ENCODE measurements at places on chromosomes 6 and 20.
A peak's percentile ranks its signal among the peaks of the same experiment; 100 is the strongest.

GRCh38 chr6:143647191-143647590, 30.6 kb upstream of the PHACTR2 start:
- DNase-seq: no peak

- no peak for DNase-seq
Measured at GRCh38 chr6:139308286-139308916, 16.6 kb upstream of the TXLNB start.

GRCh38 chr6:2684103-2684749, 66.5 kb downstream of the MYLK4 start:
- DNase-seq: no peak

GRCh38 chr6:2081155-2082138, 164.0 kb downstream of the GMDS start:
- peak; percentile 43 for DNase-seq

DNA sequence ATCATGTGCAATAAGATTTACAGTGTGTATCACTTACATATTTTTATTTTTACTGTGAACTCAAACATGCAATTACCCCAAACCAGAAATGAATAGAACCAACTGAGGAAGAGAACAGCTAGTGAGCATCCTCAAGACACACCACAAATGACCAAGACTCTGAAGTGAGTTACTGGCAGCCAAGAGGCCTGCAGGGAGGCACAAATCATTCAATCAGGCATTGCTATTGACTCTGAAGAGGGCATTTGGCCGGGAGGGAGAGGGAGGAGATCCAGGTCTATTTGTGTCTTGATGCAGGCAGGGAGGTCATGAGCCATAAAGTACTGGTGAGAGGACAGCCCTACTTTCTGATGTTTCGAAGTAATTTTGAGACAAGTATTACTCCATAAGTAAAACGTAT, 257.7 kb downstream of the BCKDHB start:
- DNase-seq: no peak

- DNase-seq: no peak
Measured at GRCh38 chr6:28988536-28989311, 16.4 kb downstream of the ZNF311 start.

DNA sequence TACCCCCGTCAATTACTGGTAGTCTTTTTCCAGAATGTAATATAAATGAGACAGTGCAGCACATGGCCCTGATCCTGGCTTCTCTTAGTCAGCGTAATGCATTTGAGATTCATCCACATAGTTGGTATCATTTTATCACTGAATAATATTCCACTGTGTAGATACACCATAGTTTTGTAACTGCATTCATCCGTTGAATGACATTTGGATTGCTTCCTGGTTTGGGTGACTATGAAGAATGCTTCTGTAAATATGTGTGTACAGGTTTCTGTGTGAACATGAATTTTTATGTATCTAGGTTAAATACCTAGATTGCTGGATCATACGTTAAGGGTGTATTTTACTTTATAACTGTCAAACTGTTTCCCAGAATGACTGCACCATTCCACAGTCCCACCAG, 62.6 kb upstream of the STMND1 start:
- DNase-seq: no peak

DNA sequence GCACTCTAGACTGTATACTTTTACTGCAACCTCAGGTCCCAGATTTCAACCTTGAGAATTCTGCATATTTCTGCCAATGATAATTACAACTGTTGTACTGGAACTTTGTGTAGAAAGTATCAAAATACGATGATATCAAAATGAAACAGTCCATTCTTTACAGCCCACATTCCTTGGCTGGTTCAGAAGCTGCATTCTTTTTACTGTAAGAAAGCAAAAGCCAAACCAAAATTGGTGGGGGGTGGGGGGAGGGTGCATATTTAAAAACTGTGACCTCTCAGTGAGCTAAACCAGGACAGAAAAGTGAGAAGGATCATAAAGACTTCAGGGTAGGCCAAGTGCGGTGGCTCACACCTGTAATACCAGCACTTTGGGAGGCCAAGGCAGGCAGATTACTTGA, 41.8 kb upstream of the UBR2 start:
- DNase-seq: no peak

DNA sequence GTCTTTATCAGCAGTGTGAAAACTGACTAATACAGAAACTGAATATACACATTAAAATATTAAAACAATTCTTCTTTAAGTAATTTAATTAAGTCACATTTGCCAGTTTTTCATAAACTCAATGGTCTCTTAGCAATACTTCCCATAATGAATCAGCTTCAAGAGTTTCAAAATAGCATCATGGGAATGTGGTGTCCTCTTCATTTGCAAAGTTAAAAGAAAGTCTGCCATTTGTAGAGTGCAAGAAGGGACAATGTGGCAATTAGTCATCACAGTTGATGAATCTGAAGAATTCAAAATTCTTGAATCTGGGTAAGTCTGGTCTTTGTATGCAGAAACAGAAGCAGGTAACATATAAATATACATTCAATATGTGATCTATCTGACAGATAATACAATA, 38.7 kb downstream of the SYNE1 start:
- no peak for DNase-seq

DNA sequence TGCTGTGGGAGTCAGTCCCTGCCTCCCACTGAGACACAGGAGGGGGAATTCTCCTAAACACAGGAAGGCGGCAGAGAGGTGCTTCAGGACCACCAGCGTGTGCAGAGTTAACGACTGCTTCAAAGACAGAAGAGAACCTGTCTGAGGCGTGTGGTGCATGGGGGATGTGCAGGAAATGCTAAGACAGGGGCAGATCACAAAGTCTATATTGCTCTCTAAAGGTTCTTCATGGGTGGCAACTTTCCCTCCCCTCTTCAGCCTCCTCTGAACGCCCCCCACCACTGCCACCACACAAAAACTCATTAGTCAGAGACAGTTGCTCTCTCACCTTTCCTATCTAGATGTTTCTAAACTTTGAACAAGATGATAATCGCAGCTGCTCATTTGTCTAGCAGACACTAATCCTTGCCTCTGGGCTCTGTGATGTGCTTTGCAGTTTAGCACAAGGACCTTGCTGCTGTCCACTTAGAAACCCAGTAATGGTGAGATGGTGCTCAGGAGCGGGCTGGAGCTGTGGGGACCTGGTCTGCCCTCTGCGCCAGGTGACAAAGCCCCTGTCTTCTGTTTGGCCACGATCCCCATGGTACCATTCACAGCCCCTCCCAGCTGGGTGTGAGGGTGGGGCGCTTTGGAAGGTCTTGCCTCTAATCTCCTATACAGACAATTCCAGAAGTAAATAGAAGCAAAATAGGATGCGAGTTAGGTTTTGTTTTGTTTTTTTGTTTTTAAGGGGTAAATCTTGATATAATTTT, 219.6 kb downstream of the NRN1 start:
- DNase-seq: no peak

- no peak for DNase-seq
Measured at GRCh38 chr6:88380083-88380482, 213.9 kb upstream of the CNR1 start.

DNA sequence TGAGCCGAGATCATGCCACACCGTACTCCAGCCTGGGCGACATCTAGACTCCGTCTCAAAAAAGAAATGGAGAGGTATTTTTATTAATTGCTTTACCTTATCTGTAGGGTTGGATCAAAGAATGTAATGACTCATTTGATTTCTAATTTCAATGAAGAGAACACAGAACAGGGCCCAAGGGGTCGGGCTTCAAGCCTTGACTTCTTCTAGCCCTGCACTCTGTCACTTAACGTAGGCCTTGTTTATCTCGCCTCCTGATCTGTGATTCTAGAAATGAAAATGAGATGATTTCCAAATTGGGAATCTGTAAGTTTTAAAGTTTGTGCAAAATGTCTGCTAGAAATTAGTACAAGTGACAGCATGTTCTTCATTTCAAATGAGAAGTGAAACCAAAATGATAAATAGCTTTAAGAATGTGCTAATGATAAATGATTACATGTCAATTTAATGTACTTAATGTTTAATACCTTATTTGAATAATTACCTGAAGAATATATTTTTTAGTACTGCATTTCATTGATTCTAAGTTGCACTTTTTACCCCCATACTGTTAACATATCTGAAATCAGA, 180.5 kb downstream of the SLC16A10 start:
- DNase-seq: no peak

- no peak for DNase-seq
Measured at GRCh38 chr6:32462609-32463008, 22.9 kb downstream of the HLA-DRA start.

DNA sequence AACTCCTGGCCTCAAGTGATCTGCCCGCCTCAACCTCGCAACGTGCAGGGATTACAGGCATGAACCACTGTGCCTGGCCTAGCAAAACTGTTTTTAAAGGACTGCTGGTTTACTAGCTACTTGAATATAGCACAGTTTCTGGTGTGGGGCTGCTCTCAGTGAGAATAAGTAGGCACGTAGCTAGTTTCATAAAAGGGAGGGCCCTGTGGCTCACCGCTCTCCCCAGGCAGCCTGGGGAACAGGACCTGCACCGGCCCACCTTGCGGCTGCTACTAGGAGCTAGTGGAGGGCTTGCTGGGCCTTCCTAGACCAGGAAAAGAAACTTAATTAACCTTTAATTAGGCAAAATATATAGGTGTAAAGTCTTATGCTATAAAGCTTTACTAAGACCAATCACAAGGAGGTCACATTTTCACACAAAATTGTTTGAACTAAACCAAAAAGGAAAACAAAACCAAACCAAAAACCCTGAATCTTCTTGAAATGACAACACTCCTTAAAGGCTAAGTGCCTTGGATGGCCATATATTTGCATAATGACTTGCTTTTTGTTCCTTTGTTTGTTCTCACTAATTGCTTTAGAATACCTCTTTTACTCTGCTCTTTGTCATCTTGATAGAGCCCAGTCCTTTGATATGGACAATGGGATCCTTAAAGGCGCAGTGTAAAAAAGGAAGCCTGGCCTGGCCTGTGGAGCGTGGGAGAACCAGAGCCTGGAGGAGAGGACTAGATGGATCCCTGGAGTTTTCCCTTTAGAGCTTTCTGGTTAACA, 69.5 kb upstream of the SAMD5 start:
- DNase-seq: no peak

GRCh38 chr6:71886184-71887005, at the start of gene RIMS1:
Gene RIMS1, plus strand, starts transcription at chr6:71886550. Its CDS starts 474 bp downstream, at chr6:71887024.
- no peak for DNase-seq

- no peak for DNase-seq
Measured at GRCh38 chr6:19160081-19160730, 677.0 kb upstream of the ID4 start.

GRCh38 chr20:11218173-11218680, 544.4 kb upstream of the JAG1 start:
- DNase-seq: no peak

- peak; percentile 9 for DNase-seq
Measured at GRCh38 chr20:47727170-47727880, 58.0 kb downstream of the SULF2 start.

GRCh38 chr6:52724042-52724405, 39.3 kb downstream of the GSTA2 start:
- no peak for DNase-seq
